ENCODE measurements at places on chromosomes 3 and 15.

DNA sequence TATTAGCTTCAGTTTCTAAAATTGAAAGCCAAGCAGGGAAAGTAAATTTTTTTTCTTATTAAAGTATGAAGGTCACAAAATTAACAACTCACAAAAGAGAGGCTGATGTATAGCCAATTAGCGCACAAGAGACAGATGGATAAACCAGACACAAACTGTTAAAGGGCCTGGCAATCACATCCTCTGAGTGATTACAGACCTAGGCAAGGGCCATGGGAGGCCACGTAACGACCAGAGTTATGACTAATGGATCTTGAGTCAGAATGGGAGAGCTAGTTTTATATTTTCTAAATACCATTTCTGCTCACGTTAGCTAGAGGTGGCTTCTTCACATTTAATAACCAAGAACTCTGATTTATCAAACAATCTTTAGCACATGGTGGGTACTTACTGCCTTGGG is 17.8 kb upstream of the SCAMP5 start:
- DNase-seq, result no peak

DNA sequence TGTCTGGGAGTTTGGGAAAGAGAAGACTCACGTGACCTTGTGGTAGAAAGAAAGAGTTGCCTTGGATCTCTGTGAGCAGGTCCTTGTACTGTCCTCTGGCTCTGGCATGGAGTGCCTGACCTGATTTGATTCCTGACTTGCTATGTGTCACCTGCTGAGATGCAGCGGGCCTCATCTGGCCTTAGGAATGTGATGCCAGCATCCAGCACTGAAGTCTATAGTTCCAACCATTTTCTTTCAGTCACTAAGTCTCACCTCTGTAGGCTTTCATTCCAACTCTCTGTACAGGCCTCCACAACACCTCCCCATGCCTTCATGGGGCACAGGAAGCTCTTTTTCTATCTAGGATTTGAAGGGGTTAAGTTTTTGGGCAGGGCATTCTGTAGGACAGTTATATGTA is 12.1 kb upstream of the OXSR1 start:
- no peak for DNase-seq

DNA sequence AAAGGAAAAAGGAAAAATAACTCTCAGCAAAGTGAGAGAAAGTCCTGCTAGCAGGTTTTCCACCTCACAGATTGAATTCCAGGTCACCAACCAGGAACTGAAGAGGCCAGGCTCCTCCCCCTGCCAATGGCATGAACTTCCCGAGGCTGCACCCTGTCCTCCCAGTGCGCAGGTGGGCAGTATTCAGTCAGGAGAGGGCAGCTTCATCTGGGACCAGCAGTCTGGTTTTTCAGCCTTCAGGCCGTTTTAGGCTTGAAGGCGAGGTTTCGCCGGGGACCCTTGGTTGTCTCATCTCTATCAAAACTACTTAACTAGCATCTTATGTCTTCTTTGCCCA is 41.2 kb downstream of the TRAT1 start:
- no peak for DNase-seq

GRCh38 chr3:114411811-114412803 is 118.3 kb downstream of the TIGIT start:
- DNase-seq, result no peak

GRCh38 chr3:118641608-118642007 is 393.0 kb downstream of the IGSF11 start:
- DNase-seq, result peak; percentile 14

- DNase-seq, result no peak
Observed at GRCh38 chr3:178381555-178381954, 154.7 kb upstream of the KCNMB2 start.

DNA sequence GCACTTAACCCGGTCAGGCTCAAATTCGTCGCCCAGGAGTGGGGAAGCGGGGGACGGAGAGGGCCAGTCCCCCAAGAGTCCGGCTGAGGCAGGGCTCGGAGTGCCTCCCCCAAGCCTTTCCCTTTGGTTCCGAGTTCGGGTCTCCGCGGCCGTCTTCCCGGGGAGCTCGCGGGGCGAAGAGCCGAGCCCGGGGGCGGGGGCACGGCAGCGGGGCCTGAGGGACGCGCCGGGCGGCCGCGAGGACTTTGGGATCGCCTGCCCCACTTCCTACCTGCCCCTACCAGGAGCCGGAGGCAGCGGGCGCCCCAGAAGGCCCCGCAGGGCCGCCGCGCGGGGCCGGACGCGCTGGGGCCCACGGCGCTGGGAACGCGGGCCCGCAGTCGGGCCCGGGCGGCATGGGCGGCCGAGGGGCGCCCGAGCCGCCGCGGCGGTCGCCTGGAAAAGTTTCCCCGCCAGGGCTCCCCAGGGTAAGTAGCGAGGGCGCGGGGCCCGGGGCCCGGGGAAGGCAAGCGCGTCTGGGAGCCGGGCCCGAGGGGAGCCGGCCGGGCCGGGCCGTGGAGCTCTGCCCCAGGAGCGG is 2.8 kb downstream of the FURIN start:
- DNase-seq, result no peak

DNA sequence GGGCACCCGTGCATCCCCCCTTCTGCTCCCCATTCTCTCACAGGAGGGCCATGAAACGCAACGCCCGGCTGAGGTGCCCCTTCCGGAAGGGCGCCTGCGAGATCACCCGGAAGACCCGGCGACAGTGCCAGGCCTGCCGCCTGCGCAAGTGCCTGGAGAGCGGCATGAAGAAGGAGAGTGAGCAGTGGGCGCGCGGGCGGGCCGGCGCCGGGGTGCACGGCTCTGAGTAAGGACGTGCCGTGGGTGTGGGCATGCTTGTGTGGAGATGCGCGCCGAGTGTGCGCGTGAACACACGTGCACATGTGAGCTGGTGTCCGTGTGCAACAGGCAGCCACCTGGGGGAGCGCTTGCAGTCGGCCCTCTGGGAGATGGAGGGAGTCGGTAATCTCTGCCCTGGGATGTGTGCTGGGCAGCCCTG is 28.1 kb downstream of the NR1I2 start:
- peak; percentile 28 for DNase-seq
